ENCODE measurements at places on chromosomes 6 and 20.

DNA sequence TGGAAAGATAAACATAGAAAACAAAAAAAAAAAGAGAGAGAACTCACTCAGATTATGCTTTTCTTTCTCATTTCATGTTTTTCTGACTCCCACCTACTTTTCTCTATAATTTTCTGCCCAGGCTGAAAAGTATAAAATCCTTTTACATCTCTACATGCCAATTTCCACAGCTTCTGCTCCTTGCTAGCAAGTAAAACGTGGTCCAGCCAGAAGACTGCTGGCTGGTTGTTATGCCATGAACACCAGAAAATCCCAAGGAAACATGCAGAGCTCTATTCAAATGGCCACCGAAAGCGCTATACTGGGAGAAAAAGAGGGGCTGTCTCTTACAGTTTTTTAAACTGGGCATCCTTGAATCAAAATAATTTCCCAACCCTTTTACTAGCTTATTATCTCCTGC is 512.8 kb upstream of the ID4 start:
- no peak for DNase-seq

- DNase-seq, result no peak
Observed at GRCh38 chr6:46175446-46175845, 4.7 kb upstream of the ENPP5 start.

GRCh38 chr6:106411056-106411455 is 50.5 kb downstream of the CRYBG1 start:
- no peak for DNase-seq

GRCh38 chr6:36068586-36068985 is 41.0 kb downstream of the MAPK14 start:
- no peak for DNase-seq

DNA sequence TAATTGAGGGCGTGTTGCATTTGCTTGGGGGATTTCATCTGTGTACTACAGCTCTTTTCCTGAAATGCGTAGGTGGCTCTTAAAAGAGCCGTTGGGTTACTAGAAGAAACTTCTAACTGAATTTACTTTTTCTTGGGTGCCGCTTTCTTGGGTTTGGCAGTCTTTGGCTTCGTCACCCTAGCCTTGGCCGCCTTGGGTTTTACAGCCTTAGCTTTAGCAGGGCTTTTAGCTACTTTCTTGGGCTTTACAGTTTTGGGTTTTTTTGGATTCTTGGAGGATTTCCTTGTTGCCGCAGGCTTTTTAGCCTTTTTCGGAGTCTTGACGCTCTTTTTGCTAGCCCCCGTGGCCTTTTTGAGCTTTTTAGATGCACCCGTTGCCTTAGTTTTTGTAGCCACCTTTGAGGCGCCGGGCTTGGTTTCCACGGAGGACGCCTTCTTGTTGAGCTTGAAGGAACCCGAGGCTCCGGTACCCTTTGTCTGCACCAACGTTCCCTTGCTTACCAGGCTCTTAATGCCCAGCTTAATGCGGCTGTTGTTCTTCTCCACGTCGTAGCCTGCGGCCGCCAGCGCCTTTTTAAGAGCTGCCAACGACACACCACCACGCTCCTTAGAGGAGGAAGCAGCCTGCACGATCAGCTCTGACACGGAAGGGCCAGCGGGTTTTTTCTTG is 54.5 kb downstream of the TRIM38 start:
- no peak for DNase-seq

DNA sequence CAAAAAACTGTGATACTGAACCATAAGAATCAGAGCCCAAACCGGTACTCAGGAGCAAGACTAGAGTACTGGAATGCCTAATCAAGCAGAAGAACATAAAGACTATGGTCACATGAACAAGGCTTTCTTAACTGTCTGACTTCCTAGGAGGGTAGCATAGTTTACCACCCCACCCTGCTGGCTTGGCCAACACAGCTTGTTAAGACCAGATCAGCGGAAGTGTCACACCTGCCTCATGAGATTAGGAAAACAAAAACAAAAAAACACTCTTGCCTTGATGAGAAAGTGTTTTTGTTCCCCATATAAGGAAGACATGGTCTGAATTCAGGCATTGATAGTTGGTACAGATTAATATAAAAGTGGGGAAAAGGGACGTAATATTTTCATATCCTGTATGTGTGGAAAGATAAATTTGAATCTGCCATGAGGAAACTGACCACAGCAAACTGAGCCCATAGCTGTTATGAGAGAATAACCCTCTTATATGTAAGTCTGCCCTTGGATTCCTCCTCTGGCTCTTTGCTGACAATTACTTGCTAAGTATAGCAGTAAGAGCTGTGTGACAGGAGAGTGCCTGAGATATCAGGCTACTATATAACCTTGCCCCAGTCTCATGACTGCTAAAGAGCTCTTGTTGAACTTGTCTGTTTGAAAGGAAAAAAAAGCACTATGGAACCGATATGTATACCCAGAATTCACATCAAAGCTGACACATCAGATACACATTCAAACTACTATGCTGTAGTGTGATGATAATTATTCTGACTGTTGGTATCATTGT is 197.1 kb downstream of the EPHA7 start:
- DNase-seq, result no peak

Data from activated T-cell treated with anti-CD3 and anti-CD28 coated beads for 4 hours (primary cell).